CD4-positive, alpha-beta T cell treated with Interferon gamma for 1 hour (primary cell): ENCODE measurements at places on chromosomes 6 and 20.

DNA sequence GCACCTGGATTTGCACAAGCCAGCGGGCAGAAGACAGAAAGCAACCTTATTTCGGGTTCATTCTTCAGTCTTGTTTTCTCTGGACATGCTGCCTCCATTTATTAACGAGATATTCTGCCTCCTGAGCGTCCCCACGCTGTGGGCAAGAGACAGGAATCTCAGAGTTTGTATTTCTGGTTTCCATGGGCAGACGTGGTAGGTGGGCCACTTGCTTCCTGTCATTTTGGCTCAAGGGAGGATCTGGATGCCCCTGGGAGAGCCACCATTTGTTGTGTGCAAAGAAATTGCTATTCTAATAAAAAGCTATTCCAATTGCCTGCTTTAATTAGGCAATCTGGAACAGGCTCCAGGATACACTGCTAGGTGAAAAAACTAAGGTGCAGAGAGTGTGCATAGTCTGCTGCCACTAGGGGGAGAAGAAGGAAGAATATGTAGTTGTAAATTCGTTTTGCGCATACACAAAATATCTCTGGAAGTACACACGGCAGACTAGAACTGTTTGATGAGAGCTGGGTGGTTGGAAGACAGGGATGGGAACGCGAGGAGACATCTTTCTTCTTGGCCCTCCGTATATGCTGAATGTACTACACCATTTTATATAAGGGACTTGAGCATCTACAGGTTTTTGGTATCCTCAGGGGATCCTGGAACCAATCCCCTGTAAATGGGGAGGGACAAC, 30.1 kb upstream of the SLC16A10 start:
- no peak for DNase-seq

- DNase-seq, result no peak
Observed at GRCh38 chr20:45857882-45858216, 435 bp downstream of the ZSWIM3 start.

DNA sequence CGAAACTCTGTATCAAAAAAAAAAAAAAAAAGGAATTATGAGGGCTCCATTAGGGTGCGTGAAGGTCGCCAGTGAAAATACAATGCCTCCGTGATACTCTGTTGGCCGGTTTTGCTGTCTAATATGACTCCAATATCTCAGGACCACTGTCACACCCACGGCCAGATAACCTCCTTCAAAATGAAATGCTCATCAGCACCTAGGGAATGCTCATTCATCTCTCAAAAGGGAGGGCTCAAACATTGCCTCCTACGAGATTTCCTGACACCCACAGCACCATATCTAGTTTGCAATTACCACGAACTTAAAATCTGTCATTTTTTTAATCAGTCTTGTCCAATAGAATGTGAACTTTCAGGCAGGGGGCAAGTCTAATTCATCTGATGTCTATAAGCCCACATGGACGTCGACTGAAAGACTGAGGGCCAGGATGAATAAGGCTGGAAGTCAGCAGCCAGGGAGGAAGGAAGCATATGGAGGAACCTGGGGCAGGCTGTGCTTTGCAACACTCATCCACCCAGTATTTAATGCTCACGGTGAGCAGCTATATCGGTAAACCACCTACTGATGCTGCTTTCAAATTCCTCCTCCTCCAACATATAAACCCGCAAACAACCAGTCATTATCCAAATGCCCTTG, 42.8 kb downstream of the MAP3K5 start:
- DNase-seq, result no peak

GRCh38 chr6:35894776-35895175, 26.1 kb downstream of the SRPK1 start:
- DNase-seq, result no peak

DNA sequence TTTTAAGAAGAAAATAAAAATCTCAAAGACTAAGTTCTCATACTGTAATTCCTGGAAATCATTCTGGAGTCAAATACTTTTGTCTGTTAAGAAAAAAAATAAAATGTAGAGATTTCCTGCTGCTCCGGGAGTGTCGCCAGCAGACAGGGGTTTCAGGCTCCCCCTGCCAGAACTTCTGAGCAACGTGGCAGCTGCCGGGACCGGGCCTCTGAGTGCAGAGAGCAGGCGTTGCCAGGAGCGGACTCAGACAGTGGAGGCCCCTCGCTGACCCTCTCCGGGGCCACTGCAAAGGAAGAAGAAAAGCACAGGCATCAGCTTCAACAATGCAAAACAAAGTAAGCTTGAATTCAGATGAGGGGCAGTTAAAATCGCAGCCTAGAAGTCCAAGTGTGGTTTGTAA, 95.5 kb downstream of the THBS2 start:
- DNase-seq, result no peak

GRCh38 chr6:121579478-121579877, 144.0 kb downstream of the GJA1 start:
- no peak for DNase-seq

DNA sequence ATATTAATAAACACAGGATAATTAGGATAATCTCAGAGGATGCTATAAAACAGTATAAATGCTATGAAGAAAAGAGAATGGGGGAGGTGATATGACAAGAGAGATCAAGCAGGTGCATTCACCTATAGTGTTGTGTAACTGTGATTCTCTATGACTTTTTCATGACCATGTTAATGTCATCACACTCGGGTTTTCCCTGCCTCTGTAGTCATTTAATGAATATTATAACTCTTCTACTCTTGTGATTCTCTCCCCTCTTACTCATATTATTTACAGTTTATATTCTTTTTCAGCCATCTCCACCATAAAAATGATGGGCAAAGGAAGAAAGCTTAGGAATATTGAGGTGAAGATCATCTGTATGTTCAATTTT, 106.9 kb upstream of the SGK1 start:
- DNase-seq, result no peak

- no peak for DNase-seq
Observed at GRCh38 chr6:113786168-113786567, 71.0 kb upstream of the MARCKS start.
